AG08395 (cell line): ENCODE measurements at places on chromosomes 3 and 15.

DNA sequence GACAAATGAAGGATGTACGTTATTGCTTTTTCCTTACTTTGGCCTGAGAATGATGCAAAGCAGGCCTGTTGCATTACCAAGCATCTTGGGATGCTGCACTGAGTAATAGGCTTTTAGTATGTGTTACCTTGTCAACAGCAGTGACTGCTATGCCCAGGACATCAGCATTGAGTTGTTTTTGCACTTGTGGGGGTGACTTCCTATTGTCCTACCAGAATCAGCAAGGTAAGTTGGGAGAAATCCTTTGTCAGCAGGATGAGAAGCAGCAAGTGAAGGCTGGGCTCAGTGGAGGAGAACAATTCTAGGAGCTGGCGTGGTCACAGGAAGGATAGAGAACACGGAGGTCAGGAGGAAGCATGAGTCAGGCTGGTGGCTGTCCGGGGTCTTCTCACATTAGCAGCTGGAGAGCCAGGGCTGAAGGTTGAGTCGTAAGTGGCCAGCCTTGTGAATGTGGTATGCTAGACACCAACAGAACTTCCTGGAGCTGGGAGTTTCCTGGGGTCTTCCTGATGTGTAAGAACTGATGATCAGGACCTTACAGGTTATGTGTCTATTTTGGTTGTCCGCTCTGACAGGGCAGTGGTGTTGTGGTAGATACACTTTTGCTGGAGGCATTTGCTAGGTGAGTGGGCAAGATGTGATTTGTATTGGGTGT lies 142.7 kb downstream of the FNDC3B start:
- DNase-seq: peak; percentile 38

DNA sequence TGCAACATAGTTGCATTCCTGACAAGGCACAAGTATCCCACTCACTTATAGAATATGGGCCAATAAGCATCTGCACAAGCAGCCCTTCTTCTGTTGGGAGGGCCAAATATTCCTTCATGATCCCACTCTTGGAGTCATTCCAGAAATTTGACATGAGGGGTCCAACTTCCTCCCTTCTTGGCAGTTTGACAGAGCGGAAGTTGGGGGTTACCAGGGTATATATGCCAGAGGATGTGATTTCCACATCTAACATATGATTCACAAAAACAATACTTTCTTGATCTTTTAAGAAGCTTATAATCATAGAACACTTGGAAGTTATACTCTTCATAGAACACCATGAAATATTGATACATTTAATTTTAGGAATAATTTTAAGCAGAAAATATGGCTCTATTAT lies 100.9 kb upstream of the CRBN start:
- DNase-seq: no peak

DNA sequence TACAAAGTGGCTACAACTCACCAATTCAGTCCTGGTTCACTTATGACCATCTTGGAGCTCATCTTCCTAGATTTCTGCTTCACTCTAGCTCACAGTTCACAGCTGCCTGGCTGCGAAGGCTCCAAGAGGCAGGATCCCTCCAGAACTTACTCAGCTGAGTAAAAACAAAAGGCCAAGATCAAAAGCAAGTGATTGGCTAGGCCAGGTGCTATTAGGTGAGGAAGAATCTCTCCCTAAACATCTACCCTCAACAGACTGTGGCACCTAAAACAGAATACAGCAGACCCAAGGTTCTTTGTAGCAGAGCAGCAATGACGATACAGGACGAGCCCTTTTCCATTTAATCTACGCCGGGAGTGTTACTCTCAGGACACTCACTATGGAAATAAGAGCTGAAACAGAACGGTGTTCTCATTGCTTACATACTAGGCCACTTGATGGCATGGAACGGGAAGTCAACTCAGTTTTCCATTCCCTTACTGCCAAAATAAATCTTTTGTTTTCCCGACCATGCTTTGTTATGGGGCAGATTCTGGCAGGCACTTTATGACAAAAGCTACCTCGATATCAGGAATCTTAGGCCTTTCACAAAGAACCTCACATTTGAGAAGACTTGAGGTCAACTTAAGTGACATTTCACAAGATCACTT lies 901 bp downstream of the ICE2 start:
- DNase-seq: peak; percentile 13

- DNase-seq: no peak
Observed at GRCh38 chr3:64397573-64397972, 172.3 kb upstream of the PRICKLE2 start.

DNA sequence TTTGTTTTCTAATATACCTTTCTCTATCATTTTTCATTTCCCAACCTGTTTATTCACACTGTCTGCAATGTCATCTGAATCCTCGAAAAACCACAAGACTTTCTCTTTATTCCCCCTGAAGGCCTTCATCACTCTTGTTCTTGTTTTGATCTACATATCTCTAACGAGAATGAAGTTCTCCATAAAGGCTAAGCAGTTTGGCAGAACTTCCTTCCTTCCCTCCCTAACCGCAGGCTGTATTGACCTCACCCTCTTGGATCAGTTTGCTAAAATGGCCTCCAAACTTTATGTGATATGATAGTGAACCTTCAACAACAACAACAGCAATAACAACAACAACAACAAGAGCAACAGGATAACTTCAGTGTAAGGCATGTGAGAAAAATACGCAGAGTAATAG lies 392.8 kb downstream of the TIGIT start:
- DNase-seq: peak; percentile 39

DNA sequence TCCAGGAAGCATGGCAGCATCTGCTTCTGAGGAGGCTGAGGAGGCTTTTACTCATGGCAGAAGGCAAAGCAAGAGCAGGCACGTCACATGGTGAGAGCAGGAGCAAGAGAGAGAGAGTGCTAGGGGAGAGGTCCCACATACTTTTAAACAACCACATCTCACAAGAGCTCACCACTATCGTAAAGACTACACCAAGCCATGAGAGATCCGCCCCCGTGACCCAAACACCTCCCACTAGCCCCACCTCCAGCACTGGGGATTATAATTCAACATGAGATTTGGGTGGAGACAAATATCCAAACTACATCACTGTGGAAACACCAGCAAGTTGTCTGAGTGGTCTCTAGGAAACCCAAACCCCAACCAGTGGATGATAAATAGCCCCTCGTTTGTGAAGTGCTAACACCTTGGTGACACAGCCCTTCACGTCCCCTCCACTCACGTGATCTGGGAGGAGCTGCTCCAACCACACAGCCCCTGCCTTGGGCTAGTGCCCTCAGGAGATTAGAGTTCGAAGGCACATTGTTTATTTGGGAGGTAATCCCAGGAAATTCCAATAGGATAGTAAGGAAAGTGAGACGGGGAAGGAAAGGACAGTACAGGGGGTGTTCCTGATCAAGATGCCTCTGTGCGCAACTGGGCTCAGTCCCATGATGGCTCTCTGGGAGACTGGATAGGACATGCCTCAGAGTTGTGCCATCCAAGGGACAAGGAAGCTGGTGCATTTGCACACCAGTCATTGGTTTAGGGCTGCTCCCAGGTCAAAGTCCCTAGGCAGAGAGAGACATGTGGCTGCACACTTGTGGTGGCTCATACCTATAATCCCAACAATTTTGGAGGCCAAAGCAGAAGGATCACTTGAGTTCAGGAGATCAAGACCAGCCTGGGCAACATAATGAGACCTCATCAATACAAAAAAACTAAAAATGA lies 80.6 kb upstream of the CTNNB1 start:
- DNase-seq: no peak

DNA sequence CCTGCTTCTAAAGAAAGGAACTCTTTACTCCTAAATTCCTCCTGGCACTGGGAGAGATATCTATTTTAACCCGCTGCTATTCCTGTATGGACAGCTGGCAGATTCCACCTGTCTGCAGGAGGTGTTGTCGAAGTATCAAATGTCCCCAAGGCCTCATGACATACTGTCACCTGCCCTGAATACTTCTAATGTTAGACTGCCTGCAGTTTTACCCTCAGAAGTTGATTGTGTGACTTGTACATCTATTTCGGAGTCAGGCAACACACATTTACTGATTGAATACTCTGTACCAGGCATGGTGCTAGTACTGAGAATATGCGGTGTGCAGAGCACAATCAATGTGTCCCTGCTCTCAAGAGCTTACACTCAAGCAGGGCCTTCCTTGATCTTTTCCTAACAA lies 38.6 kb downstream of the PDZRN3 start:
- DNase-seq: no peak

DNA sequence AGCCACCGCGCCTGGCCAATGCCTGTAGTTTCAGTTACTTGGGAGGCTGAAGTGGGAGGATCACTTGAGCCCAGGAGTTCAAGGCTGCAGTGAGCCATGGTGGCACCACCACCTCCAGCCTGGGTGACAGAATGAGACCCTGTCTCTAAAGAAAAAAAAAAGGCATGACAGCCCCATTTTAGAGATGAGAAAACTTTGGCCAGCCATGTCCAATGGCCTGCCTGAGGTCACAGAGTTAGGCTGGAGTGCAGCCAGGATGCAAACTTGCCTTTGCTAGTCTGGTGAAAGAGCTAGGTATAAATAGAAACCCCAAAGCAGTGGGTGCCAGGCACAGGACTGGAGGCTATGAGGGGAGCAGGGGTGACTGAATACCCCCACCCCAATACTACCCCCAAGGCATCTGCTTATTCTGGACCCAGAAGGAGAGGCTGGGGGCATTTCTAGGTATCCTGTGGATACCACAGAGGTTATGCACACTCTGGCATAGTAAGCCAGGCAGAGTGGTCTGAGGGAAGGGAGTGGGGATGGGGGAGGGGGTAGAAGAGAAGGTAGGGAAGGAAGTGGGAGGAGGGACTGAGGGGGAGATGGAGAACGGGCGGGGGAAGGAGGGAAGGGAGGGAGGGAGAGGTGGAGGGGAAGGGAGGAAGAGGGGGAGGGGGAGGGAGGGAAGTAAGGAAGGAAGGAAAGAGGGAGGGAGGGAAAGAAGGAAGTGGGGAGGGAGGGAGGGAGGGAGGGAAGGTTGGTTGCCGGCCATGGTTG lies 16.2 kb upstream of the C15orf39 start:
- no peak for DNase-seq

DNA sequence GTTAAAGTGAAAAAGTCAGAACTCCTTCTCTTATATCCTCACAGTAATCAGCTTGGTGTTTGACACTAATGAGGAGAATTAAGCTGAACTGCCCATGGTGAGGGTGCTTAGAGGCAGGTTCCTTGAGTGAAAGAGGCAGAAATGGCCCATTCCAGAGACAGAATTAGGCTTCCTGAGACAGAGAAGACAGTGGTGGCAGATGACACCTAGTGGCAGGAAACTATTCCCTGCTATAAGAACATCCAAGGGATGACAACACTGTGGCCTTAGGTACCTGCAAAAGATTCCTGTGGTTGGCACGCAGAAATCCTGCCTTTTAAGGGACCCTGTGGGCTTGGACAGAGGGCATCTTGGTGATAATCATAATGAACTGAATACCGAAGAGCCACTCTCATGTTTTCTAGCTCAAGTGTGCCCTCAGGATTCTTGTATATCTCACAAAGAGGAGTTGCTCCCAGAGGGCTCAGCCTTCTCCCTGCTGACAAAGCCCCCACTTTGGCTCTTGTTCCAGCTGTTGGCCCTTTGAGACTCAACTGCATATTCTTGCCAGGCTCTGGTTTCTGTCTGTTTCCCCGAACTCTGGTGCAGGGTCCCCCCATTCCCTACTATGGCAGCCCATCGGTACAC lies 56.0 kb downstream of the KBTBD12 start:
- DNase-seq: peak; percentile 72

DNA sequence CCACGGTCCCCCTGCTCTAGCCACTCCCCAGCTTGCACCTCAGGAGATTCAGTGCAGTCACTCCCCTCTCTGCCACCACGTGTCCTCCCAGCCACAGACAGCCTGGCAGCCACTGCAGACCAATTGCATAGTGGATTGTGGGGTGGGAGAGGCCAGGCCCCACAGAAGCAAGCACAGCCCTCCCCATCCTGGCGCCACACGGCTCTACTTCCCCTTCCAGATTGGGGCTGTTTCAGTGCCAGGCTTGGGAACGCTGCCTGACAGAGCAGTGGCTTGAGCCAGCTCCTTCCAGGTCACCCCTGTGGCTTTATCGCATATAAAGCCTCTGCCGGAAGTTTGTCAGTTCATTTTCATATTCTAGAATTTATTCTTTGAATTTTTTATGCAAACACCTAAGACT lies 90.7 kb downstream of the TMEM266 start:
- DNase-seq: no peak

- DNase-seq: no peak
Observed at GRCh38 chr3:30964612-30965011, 70.2 kb upstream of the GADL1 start.

DNA sequence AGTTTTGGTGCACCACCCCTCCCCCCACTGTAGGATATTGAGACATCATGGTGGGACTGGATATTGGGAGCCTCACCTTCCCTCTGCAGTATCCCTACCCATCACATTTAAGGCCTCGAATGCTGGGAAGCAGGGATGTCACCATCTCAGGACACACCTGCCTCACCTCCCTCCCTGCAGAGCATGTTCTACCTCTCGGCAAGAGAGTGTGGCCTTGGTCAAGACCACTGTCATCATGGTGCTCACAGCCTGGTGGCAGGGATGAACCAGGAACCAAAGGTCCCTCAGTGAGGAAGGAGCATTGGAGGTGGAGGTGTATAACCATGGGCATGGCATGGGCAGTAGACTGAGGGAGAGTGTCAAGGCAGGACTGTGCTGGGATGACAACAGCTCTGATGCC lies 104.8 kb downstream of the CORO2B start:
- DNase-seq: no peak

- DNase-seq: no peak
Observed at GRCh38 chr3:69326855-69327300, 59.0 kb downstream of the FRMD4B start.

- peak; percentile 82 for DNase-seq
Observed at GRCh38 chr15:90106522-90107117, 4.4 kb upstream of the IDH2 start.

- no peak for DNase-seq
Observed at GRCh38 chr3:7520059-7520458, 659.1 kb downstream of the GRM7 start.

GRCh38 chr15:87567406-87568030 lies 689.0 kb downstream of the NTRK3 start:
- DNase-seq: no peak

DNA sequence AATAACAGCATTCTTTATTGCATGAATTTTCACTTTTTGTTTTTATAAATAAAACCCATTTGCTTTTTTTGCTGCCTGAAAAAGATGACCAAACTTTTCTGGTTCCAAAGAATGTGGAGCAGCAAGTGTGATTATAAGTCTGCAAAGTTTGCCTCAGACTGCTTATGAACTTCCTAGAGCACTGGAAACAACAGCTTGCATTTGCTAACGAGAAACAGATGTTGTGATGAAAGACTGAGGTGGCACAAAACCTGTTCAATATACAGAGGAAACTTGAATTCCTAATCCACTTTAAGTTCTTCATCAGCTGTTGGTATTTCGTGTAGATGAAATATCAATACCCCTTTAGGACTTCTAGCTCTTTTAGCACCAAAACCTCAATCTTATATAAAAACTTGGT lies 9.3 kb downstream of the ZPLD1 start:
- peak; percentile 2 for DNase-seq

- DNase-seq: no peak
Observed at GRCh38 chr3:50345008-50345407, 524 bp downstream of the ZMYND10 start.

DNA sequence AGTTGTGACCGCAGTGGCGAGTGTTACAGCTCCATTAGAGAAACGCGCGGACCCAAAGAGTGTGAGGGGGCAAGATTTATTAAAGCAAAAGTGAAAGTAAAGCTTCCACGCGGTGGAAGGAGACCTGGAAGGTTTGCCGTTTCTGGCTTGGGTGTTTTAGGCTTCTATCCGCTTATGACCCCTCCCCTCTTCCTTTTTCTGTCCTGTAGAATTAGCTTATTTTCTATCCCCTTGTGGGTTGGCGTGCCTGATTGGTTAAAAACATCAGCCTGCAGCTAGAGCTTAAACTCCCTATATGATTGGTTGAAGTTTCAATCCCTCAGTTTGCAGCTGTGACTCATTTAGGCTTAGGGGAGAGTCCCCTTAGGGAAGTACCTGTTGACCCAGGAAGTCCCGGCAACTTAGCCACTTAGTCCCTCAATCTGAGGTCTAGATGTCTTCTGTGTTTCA lies 39.6 kb downstream of the C3orf38 start:
- no peak for DNase-seq
